Left kidney (tissue), 8 donors: ENCODE measurements at places on chromosomes 16 and 17. TPM values are rescaled to one million over a fixed set of nuclear protein-coding genes. Genes with fewer than 3 reads are reported as not detected.

The TMEM100 gene
- 61.9 TPM for polyA plus RNA-seq

The ITGAD gene
- 0.52 TPM for polyA plus RNA-seq

The MT1M gene
- polyA plus RNA-seq, result 0.30 TPM

The KRTAP4-6 gene
- polyA plus RNA-seq, result not detected

The LITAF gene
- 103 TPM for polyA plus RNA-seq

The GPATCH8 gene
- 65.1 TPM for polyA plus RNA-seq

The PITPNM3 gene
- polyA plus RNA-seq, result 8.0 TPM

The CDR2L gene
- 8.0 TPM for polyA plus RNA-seq

The SNAI3 gene
- 0.58 TPM for polyA plus RNA-seq

GRCh38 chr17:40382251-40382650 is 17.7 kb upstream of the GJD3 start:
- no peak for DNase-seq

GRCh38 chr16:89352091-89352681 is 134.7 kb downstream of the ZNF778 start:
- DNase-seq, result no peak

GRCh38 chr17:37392024-37392590 is 14.5 kb downstream of the ACACA start:
- DNase-seq, result no peak

- DNase-seq, result no peak
Measured at GRCh38 chr17:37506678-37507077, 17.0 kb downstream of the DUSP14 start.

DNA sequence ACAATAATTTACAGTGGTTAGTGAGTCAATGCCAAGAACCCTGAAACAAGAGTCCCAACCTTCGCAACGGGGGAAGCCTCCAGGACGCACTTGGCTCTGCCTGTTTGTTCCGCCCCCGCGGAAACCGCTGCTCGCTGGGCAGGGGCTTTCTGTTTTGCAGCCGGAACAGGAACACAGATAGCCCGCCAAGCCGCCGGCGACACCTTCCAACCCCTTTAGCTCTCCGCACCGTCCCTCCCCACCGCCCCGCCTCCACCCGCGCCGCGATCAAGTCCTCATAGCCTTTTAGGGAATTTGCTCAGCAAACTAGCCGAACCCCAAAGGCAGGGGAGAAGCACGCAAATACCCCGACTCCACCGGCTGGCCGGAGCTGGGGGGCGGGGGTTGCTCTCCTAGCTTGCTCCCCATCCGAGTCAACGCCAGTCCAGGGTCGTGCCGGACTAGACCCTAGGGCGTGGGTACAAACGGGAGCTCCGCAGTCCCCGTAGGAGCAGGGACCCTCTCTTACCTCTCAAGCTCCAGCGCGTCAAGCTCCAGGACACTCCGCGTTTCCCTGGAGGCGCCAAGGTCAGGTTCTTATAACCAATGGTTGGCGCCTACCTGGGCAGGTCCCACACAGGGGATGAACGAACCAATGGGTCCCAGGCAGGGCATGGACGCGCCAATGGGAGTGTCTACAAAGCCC is at the start of gene SLFN13:
Gene SLFN13, minus strand, starts transcription at position 553 of the 685 bp plus-strand sequence. CDS start 3,086 bp downstream, outside the sequence.
- peak; percentile 70 for DNase-seq

DNA sequence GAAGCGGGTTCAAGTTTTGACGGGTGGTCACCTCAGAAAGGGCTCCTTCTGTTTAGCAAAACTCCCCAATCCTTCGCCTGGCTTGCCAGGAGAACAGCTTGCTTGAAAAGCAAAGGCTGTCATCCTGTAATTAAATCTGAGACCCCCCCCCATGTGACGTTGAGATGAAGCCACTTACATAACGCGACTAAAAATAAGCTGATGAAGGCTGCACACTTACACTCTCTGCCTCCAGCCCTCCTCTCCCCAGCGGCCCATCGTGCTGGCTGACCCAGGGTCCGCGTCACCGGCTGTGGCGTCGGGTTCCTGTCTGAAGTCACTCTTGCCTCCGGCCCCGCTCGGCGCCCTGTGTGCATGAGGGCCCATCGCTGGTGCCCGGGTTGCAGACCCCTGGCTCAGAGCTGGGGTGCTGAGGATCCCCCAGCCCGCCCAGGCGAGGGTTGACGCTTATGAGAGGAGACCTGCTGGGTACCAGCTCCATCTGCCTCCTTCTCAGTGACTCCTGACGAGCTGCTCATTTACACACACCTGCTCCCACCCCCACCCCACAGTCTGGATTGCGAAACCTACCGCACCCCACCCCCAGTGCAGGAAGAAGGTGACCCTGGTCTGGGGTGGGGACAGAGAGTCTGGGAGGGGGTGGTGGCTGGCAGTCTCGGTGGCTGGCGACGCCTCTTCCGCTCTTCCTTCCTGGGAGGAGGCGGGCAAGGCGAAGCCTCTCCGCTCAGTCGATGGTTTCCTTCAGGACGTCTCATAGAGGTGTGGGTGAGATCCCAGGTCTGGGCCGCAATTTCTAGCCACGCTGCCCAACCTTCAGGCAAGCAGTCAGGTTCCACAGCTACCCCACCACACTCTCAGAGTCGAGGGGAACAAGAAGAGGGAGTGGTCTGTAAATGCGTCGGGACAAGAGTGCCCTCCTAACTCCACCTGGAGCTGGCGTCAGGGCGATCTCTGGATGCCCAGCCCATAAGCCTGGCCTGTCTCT is 3.1 kb upstream of the BAIAP2 start:
- DNase-seq, result no peak

GRCh38 chr17:31095236-31096105 is 694 bp downstream of the NF1 start:
- DNase-seq, result peak; percentile 78

- no peak for DNase-seq
Measured at GRCh38 chr17:2847381-2848333, 51.4 kb downstream of the RAP1GAP2 start.

DNA sequence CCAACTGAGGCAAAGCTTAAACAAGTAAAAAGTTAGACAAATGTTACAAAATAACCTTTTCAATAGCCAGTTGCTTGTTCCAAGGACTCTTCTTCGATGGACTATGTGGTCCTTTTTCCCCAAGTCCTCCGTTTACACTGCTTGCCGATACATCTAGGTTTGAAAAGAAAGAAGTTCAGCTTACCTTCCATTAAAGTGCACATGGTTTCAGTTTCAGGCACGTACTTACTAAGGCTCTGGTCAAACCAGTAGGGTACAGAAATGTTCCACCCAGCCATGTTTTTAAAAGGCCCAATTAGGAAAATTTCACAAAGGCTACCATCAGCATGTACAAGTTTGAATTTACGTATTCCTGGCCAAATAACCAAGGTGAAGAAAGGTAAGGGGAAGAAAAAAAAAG is 2.1 kb downstream of the SRSF2 start:
- no peak for DNase-seq

DNA sequence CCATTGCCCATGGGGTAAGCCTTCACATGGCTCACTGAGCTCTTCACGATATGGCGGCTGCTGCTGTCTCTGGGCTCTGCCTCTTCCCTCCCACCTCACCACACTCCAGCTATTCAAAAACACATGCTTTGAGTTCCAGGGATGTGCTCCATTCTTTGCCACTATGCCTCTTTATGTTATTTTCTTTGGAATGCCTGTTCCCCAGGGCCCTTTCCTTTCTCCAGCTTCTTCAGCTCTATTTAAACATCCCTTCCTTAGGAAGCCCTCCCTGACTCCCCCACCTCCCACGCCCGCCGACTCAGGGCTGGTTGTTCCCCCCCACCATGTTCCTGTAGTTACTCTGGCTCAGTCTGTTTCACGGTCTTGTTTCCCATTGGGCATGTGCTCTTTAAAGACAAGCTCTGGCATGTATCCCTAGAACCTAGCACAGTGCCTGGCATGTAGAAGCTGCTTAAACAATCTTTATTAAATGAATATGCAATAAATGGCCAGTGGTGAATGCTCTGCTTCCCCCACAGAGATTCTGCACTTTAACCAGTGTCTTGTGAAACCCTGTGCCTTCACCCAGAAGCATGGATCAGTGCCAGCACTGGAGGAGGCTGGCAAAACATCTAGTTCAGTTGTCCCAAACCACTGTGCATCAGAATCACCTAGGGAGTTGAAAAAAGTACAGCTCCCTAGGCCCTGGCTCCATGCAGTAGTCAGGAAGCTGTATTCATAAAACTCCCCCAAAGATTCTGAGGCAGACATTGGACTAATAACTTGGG is 6.9 kb downstream of the MYCBPAP start:
- no peak for DNase-seq

DNA sequence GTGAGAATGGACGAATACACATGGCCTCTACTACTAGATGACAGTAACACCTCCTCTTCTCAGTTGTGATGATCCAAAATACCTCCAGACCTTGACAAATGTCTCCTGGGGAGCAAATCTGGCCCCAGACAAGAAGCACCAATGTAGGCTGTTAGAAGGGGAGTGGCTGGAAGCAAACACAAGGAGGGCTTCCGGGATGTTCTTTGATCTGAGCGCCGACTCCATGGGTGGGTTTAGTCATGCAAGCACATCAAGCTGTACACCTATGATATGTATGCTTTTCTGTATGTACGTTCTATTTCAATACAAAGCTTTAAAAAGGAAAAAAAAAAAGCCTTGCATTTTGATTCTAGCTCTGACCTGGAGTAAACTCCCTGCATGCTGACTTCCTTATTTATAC is 61.4 kb downstream of the ARHGAP17 start:
- DNase-seq, result no peak

DNA sequence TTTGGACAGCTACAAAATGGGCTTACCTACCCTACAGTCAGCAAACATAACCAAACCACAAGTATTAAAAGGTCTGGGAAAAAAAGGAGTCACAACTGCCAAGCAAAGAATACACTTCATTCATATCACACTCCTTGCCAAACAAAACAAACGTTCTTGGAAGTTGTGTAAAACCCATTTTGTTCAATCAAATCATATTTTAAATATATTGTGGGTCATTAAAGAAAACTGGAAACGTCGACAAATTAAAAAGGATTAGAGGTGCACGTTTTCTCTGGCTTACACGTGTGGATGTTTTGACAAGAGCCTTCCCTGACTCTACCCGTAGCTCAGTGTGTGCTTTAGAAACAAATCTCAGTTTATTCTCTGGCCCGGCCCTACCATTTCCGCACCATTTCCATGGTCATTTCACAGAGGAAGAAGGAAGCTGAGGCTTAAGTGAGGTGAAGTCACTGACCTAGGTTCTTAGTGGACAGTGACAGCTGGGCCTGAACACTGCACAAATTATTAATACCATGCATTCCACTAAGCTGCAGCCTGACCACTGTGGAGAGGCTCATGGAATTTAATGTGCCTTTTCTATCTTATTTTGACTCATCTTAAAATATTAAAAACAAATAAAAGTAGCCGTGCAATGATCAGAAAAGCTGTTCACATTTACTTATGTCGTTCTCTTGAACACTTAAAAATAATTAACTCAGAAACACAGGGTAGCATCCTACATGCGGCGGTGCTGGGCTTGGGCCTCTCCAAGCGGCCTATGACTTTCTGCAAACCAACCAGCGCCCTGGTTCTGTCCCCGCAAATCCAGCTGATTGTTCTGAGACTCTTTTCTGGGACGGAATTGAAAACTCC is 968 bp downstream of the CEP112 start:
- DNase-seq, result no peak

DNA sequence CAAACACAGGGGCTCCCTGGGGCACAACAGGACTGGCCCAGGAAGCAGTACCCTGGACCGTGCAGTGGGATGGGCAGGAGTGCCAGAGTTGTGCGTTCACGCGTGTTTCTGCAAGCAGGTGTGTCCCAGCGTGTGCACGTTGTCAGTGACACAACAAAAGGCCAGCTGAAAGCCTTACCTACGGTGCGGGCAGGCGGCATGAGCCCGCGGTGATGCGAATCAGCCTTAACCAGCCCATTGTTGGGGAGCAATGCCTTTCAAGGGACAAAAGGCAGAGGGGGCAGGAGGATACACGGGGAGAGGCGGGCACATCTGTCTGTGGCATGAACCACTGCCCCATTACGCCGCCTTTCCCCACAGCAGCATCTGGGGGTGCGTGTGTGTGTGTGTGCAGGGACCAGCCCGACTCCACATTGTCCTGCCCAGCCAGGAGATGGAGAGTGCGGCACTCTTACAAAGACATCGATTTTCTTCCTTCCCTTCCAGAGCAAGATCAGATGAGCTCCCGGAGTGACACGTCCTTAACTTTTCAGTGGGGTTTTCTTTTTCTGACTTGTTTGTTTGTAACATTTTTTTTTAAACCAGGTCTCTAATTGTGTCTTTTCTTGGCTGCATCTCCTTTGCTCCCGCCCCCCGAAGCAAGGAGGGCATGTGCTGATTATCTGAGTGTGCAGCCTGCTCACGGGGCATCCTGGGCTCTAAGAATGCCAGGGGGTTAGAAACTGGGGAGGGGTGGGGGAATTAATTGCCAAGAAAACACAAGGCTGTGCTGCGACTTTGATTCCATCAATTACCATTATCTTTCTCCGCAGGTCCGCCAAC is 158.1 kb downstream of the ZNF423 start:
- no peak for DNase-seq

- no peak for DNase-seq
Measured at GRCh38 chr16:71635632-71636031, 9.6 kb downstream of the MARVELD3 start.

DNA sequence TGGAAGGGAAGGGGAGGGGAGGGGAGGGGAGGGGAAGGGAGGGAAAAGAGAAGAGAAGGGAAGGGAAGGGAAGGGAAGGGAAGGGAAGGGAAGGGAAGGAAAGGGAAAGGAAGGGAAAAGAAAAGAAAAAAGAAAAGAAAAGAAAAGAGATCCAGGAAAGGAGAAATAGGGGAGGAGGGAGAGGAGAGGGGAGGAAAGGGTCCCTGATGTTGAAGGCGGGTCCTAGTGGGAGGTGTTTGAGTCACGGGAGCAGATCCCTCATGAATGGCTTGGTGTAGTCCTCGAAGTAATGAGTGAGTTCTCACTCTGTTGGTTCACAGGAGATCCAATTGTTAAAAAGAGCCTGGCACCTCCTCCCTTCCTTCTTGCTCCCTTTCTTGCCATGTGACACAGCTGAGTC is 6.9 kb upstream of the USP31 start:
- no peak for DNase-seq

DNA sequence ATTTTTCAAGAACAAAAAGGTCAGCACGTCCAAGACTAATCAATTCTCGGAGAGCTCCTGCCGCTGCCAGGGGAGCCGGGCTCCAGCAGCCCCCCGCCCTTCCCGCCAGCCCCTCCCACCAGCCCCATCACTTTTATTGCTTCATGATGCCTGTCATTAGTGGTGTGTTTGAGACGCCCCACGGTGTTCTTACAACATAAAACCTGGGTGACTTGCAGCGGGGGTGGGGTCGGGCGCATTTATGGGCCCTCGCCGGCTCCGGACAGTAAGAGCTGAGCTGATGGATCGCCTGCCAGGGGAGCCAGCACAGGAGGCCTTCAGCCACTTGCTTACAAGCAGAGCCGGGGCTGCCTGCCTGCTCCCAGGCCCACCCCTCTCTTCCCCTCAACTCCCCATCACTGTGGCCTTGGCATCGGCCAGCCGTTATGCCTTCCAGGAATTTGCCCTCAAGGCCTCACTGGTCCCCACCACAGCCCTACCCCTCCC is 82.9 kb upstream of the CBX4 start:
- DNase-seq, result no peak

DNA sequence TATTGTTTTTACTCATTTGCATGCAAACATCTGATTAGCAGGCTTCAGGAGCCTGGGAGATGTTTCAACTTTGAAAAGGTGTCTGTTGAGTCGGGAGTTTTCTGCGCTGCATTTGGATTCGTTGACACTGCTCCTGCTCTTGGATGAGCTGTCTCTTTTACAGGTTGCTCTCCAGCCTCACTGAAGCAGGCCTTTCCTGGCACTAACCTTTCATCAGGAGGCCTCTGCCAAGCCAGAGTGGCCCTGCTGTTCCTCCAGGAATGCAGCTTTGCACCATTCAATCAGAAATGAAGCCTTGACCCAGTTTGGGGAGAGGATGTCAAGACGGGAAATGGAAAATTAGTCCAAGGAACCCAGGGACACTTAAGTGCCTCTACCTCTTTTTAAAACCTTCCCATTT is 330 bp upstream of the KRTAP29-1 start:
- DNase-seq, result no peak

GRCh38 chr17:42846594-42847280 is 2.4 kb downstream of the AOC2 start:
- DNase-seq, result no peak
